Fibroblast of skin of right quadriceps (primary cell): ENCODE measurements at places on chromosomes 13 and 19.

GRCh38 chr13:111007209-111007608 lies 92.3 kb upstream of the ANKRD10 start:
- no peak for DNase-seq

DNA sequence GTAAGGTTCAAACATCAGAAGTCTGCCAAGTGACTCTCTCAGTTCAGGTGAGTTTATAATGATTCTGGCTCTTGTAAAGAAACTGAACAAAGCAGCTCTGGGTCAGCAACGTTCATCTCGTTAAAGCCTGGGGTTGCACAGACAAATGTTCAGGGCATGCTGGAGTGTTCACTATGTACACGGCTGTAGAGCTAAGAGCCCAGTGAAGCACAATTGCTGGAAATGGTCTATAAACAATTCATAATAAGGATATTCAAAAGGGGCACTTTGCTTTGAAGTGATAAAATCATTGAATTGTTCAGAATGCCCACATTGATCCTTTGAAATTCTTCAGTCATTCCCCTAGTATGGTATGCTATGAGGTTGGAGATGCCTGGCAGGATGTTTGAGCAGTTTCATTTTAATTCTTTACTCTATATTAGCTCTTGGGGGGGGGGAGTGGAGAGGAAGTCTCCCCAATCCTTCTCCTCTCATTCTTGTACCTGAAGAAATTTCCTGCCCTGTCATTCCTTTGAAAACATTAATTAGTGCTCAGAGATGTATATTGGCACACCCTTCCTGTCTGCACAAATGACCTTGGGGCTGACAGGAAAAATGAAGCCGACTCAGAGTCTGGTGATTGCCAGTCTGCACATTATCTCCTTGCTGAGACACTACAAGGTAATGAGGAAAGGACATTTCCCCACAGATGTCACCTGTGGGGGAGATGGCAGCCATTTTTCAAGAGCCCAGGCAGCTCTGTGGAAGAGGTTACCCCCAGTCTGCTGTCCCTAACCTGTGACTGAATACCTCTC lies 145.5 kb downstream of the DLEU7 start:
- no peak for DNase-seq

- peak; percentile 80 for DNase-seq
Measured at GRCh38 chr13:83449668-83450395, 432.4 kb downstream of the SLITRK1 start.

DNA sequence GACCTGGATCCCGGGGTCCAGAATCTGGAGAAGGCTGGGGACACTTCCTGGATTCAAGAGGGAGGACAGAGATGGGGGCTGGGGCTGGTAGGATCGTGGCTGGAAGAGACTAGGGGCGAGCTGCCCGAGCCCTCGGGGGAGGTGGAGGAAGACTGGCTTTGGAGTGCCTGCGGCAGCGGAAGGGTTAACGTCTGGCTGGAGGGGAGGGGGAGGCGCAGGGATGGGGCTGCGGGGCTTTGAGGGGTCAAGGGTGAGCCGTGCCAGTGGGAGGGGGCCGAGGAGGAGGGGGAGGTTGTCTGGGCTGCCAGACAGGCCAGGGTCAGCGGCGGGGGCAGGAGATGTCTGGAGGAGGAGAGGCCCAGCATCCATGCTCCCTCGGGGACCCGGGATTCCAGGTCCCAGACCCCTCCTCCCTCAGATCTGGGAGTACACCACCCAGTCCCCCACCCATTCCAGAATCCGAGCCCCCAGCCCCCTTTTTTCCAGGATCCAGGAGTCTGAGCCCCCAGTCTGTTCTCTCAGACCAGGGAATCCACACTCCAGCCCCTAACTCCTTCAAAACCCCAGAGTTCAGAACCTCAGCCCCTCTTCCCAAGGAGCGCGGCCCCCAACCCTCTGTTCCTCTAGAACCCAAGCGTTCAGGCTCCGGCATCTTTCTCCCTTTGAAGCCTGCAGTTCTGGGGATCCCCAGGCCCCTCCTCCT lies 3.2 kb upstream of the SPACA6 start:
- DNase-seq, result peak; percentile 49

DNA sequence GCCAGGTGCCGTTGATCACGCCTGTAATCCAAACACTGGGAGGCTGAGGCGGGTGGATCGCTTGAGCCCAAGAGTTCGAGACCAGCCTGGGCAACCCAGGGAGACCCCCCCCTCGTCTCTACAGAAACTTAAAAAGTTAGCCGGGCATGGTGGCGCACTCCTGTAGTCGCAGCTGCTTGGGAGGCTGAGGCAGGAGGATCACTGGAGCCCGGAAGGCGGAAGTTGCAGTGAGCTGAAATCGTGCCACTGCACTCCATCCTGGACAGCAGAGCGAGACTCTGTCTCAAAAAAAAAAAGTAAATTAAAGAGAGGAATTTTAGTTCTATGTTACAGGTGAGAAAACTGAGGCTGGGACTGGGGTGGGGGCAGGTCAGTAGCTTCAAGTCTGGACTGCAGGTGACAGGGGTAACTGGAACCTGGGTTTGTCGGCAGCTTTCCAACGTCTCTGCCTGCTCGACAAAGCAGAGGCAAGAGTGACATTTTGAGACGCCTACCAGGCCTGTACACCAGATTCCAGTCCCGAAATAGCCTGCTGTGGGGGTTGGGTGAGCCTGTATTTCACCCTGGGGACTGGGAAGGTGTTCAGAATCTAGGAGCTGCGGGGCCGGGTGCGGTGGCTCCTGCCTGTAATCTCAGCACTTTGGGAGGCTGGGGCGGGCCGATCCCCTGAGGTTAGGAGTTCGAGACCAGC lies 1.2 kb downstream of the SELENOW start:
- DNase-seq, result peak; percentile 25

- DNase-seq, result peak; percentile 48
Measured at GRCh38 chr13:73251626-73252265, 192.9 kb downstream of the KLF5 start.

GRCh38 chr13:26541041-26541440 lies 16.4 kb upstream of the WASF3 start:
- no peak for DNase-seq
